ENCODE measurements at places on chromosomes 4 and X.

DNA sequence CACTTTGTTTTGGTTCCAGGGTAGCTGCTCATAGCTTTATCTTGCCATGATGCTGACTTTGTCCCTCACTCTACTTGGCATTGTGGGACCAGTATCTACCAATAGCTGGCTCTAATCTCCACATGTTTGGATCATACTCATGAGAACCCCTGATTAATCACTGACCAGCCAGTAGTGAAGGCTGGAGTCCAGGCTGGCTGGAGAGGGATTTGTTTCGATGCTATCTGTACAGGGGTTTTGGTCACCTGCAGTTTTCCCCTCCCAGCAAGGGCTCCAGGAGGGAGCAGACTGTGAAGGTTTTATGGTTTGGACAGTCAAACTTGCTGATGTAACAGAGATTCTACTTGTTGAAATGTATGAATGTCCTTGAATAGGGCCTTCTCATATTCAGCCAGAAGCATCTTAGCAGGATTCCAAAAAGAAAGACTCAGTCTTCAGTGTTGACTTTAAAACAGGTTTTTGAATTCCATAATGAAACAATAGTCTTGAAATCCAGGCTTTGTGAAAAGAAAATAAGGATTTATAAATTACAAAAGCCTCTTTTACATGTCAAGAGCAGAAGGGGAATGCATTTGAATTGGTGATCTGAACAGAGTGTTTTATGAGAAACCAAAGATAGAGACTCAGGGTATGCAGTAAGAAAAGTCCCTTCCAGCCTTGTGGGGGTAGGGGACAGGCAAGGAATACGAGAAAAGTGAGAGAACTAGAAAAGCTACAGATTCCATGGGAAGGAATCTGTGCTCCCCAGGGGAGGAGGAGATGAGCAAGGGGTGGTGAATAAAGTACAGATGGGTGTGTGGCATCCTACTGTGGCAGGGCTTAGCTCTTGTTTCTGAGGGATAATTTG lies 103.1 kb upstream of the SHISA3 start:
- no peak for DNase-seq

DNA sequence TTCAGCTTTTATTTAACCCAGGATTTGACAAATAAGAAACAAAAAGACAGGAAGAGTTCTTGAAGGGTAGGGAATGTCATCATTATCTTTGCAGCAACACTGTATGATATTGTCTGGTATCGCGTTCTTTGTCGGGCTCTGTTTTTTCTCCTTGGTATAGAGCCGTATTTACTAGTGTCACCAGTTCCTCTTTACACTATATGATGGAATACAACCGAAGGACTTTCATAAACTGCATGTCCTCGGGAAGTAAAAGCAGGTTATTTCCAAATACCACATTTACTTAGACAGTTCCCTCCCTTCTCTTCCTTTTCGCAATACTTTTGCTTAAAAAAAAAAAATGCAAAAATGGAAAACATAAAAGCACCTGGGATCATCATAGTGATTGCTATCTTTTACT lies 96.6 kb upstream of the IL13RA1 start:
- DNase-seq, result no peak

- no peak for DNase-seq
Observed at GRCh38 chrX:32024072-32024471, 952.2 kb upstream of the FTHL17 start.

GRCh38 chrX:16457239-16457638 lies 192.7 kb upstream of the S100G start:
- DNase-seq, result no peak

DNA sequence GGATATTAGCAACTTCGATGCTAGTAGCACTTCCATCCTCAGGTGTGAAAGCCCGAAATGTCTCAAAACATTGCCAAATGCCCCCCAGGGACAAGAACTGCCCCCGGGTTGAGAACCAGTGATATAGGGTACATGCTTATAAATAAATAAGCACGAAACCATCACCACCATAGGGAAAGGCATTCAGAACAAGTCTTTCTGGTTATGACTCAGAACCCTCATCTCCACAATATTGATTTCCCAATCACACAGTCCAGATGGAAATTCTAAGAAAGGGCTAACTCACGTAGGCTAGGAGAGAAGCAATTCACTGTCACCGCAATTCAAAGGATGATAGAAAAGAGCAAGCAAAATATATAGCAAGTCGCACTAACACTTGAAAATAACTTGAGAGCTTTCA lies 84.8 kb downstream of the ANOS1 start:
- no peak for DNase-seq

DNA sequence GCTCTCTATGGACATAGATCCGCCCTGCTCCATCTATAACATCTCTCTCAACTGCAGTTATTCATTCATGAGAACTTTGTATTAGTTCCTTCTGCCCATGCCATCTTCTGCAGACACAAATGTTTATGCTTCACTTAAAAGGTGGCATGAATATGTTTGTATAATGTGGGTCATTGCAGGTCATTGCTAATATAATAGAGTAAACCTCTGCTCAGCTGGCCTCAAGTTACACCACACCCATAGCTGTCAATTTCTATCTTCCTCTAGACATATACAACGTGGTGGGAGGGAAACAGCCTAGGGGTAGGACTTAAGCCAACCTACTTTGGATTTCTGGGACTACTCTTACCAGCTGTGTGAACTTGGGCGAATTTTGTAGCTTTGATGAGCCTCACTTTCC lies 129.8 kb downstream of the ATXN3L start:
- no peak for DNase-seq

GRCh38 chr4:38237139-38237538 lies 276.9 kb downstream of the PTTG2 start:
- DNase-seq, result no peak

DNA sequence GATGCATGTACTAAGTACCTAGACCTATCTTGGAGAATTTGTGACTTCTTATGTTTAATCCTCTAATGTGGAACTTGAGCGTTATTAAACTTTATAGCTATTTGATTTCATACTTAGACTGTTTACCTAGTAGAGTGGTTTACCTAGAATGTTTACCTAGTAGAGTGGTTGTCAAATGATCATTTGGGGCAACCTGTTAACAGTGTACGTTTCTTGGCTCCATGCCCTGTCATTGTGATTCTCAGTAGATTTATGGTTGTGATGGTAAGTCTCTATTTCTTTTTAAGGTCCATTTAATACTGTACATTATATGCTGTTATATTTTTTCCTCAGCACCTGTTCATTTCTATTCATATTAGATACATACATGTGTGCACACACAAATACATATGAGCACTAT lies 233.0 kb upstream of the MAD2L1 start:
- no peak for DNase-seq

- peak; percentile 6 for DNase-seq
Observed at GRCh38 chr4:122921971-122922876, at the start of gene NUDT6. NUDT6 (minus strand) TSS chr4:122922597; CDS start chr4:122922572, 25 bp downstream.

- peak; percentile 82 for DNase-seq
Observed at GRCh38 chr4:84582302-84582987, 482 bp upstream of the CDS1 start.

DNA sequence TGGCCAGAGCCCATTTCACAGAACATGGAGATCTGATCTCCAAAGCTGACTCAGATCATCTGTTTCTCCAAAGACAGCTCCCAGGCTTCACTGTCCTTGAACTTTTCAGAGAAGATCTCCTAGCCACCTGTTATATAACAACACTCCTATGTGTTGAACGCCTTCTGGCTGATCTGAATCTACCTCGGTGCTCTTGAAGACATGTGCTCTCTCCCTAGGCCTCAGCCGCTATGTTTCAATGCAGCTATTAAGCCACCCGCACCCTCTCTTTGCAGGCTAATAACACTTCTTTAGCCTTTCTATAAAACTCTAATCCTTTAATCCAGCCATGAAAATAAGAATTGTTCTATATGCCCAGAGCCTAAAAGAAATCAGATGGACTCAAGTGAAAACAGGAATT lies 34.9 kb downstream of the SEL1L3 start:
- DNase-seq, result no peak

- DNase-seq, result no peak
Observed at GRCh38 chr4:156672492-156673305, 298.9 kb downstream of the PDGFC start.
